ENCODE measurements at places on chromosomes 1 and 21.

GRCh38 chr1:49854741-49855140, 169.0 kb downstream of the AGBL4 start:
- DNase-seq = no peak

- no peak for DNase-seq
Observed at GRCh38 chr1:15727021-15727420, 9.0 kb upstream of the SLC25A34 start.

DNA sequence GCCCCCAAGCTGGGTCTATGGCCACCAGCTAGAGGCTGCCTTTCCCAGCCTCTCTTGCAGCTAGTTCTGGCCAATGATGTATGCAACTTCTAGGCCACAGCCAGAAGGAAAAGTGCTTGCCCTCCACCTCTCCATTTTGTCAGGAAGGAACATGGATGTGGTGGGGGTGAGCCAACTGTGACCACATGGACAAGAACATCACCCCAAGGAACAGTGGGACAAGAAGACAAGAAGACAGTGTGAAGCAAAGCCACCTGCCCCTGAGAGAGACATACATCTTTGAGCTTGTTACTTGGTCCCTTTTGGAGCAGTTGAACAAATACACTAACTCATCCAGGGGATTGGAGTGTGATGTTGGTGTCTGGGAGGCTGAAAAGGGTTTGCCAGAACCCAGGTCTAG, 105.8 kb upstream of the EDN2 start:
- no peak for DNase-seq

- DNase-seq = no peak
Observed at GRCh38 chr1:204678721-204679475, 6.6 kb downstream of the LRRN2 start.

DNA sequence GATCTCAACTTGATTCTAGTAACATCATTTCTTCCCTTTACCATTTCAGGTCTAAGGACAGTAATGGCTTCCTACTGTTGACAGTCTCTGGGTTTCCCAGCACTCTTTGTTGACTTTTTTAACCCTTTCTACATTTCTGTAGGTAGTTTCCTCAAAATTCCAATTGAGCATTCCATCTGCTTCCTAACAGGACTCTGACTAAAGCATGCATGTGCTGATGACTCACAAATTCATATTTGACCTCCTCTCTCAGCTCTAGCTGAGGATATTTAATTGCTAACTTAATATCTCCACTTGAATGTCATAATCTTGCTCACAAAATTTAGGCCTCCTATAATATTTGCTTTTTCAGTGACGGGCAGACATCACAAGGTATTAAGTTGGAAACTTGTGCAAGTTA, 93.3 kb upstream of the ZNHIT6 start:
- DNase-seq = no peak

Measured in stimulated activated CD4-positive, alpha-beta T cell treated with anti-CD3 and anti-CD28 coated beads, Interleukin-2, amount 100 ng/mL, for 24 hours (primary cell).